ENCODE measurements at places on chromosomes 5 and 9.

DNA sequence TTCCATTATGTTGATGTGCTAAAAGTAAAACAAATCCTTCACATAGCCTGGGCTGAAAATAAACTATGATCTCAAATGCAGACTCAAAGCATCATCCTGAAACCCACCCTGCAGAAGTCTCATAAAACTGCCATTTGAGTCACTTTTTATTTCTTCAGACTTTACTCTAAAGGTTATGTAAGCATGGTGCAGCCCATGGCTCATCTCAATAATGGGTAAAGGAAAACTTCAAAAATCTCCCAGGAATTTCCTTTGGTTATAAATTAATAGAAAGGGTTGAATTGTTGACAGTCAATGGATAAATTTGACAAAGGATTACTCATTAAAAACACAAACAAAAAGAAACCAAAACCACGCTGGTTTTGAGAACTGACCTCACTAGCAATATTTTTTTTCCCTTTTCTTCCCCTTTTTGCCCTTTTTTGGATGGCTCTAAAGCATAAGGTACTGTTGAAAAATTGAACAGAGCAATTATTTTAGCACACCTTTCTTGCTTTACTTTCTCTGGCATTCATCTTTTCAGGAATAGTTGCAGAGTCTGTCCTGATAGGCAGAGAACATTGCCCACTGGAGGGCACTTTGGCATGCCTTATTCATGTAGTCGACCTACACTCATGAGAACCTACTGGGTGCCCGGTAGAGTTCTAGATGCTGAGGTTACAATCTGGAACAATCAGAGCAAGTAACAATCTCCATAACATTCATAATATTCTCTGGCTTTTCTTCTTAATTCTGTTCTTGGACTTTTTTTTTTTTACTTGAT lies 191.4 kb downstream of the TMEM167A start:
- DNase-seq: no peak

GRCh38 chr5:57825031-57825686 lies 342.5 kb upstream of the ACTBL2 start:
- no peak for DNase-seq

GRCh38 chr5:55136521-55136920 lies 23.4 kb upstream of the GPX8 start:
- no peak for DNase-seq

GRCh38 chr9:16033253-16033652 lies 480.4 kb downstream of the CCDC171 start:
- no peak for DNase-seq

GRCh38 chr5:344668-345067 lies 23.2 kb downstream of the AHRR start:
- DNase-seq: no peak

GRCh38 chr5:5275211-5275610 lies 135.1 kb downstream of the ADAMTS16 start:
- no peak for DNase-seq

GRCh38 chr9:311841-312240 lies 97.2 kb downstream of the DOCK8 start:
- DNase-seq: no peak

- no peak for DNase-seq
Measured at GRCh38 chr5:30752015-30752414, 441.5 kb upstream of the CDH6 start.

GRCh38 chr5:130333089-130333488 lies 428.8 kb downstream of the CHSY3 start:
- no peak for DNase-seq

GRCh38 chr5:72402959-72403628 lies 82.9 kb downstream of the PTCD2 start:
- no peak for DNase-seq

- DNase-seq: no peak
Measured at GRCh38 chr5:120396186-120396585, 67.9 kb upstream of the PRR16 start.

- DNase-seq: no peak
Measured at GRCh38 chr9:90939351-90939750, 137.7 kb downstream of the SYK start.

Data from H54 (cell line).